Activated T-cell treated with anti-CD3 and anti-CD28 coated beads for 48 hours (primary cell): ENCODE measurements at places on chromosomes 3 and 15.

DNA sequence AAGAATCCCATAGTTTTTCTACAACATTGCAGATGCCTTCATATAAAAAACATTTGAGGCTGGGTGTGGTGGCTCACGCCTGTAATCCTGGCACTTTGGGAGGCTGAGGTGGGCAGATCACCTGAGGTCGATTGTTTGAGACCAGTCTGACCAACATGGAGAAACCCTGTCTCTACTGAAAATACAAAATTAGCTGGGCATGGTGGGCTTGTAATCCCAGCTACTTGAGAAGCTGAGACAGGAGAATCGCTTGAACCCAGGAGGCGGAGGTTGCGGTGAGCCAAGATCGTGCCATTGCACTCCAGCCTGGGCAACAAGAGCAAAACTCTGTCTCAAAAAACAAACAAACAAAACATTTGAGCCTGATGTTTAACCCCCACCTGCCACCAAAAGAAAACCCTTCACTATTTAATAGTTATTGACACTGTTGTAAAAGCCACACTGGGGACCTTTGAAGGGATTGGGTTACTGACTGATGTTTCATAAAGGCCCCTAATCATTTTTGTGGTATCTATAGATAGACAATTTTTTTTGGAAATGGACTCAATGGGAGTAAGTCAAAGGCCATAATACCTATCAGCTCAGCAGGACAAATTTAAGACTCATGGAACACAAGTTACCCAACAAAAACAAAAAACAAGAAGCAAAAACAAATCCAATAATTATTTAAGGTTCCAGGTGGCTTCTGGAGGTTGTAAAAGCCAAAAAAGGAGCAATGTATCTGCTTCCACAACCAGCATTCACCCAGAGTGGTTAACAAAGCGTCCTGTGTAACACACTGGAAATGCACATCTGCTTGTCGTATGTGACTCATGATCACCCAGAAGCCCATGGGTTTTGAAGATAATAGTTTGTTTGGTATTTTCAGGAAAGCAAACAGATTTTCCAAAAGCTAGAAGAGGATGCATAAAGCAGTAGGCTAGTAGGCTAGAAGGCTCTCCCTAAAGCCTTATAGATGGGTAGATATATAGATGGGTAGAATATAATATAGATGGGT is 41.2 kb downstream of the CDCP1 start:
- DNase-seq, result no peak

DNA sequence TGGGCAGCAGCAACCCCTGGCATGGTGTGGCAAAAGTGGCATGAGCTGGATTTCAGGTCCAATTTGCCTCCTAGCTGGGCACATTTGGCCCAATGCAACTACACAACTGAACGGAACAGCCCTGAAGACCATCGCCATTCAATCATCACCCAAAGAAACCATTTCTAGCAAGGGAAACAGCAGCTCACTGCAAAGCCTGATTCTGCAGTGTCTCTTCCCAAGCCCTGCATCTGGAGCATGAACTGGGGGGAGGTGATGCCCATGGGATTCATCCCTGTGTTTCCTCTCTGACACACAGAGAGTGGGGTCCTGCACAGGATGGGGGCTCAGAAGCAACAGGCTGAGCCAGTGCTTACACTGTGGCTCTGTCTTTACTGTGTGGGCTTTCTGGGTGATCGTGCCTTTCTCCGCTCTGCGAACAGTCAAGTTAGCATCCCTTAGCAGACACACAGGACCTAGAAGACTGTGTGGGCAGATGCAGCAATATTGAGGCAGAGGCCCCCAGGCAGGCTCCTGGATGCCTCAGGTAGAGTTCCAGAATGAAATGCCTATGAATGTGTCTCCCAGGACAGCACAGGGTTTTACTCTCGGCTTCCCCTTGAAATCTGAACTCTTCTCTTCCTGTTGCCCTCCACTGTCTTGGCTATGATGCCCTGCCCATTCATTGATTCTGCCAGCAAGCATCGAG is 91.1 kb upstream of the ALDH1A3 start:
- DNase-seq, result no peak

- DNase-seq, result no peak
Measured at GRCh38 chr15:39896846-39897245, 23.2 kb downstream of the GPR176 start.

DNA sequence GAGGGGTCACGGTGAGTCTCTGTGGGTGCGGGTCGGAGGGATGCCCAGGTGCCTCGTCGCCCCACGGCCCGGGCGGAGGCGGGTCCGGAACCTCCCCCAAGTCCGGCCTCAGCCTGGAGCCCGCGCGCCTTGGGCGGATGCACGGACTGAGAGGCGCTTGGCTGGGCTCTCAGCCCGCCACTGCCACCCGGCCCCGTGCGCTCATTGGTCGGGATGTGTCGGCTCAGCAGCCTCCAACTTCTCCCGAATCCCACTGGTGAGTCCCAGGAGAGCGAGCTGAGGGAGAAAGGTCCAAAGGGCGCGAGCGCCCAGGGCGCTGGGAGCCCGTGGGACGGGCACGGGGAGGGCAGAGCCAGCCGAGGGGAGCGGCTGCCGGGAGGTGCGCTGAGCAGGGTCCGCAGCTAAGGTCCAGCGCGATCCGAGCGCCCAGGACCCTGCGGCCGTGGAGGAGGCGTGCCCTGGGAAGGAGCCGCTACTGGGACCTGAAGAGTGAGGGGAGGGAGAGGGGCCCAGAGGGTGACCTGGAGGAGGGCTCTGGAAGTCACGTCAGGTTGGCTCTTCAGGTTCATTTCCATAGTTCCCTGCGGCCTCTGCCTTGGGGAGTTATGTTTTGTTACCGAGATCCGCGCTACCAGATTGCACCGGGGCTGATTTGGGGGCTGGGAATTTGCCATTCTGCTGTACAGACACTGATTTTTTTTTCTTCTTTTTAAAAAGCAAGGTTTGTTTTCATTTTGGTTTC is at the start of gene MME:
TSS of gene MME (plus strand) at position 574 of the 742 bp plus-strand sequence. CDS start 3,849 bp downstream, outside the sequence.
- no peak for DNase-seq

- no peak for DNase-seq
Measured at GRCh38 chr3:152780553-152780952, 54.4 kb upstream of the P2RY1 start.

DNA sequence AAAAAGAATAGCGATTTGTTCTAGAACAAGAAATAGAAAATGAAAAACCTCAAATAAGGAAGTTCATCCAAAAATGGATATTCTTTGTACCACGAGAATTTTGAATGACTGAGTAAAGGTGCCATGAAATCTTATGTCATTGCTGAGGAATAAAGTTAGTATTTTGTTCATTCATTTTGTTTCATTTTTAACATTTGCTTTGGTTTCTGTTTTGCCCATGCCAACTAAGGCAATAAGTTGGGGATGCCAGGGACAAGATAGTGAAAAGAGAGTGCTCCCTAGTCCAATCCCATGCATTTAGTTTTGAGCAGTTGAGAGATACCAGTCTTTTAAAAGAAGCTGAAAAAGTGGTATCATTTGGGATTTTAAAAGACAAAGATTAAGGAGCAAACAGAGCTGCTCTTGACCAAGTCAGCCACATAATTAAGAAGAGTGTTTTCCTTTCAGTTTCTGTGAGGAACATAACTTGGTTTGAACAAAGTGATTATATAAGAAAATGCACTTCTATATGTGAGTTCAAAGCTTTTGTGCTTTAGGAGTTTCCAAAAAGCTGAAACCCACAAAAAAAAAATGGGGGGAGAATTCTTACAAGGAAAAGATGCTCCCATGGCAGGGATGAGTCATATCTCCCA is 201.4 kb downstream of the PLOD2 start:
- DNase-seq, result no peak

- no peak for DNase-seq
Measured at GRCh38 chr3:184727357-184728009, 15.6 kb upstream of the MAGEF1 start.

GRCh38 chr3:126499401-126499800 is 18.2 kb downstream of the UROC1 start:
- no peak for DNase-seq
